NK-92 treated with Interleukin-12 subunit alpha and Interleukin-12 subunit beta, amount 100 ng/mL, for 24 hours (cell line): ENCODE measurements at places on chromosomes 2 and 18.

DNA sequence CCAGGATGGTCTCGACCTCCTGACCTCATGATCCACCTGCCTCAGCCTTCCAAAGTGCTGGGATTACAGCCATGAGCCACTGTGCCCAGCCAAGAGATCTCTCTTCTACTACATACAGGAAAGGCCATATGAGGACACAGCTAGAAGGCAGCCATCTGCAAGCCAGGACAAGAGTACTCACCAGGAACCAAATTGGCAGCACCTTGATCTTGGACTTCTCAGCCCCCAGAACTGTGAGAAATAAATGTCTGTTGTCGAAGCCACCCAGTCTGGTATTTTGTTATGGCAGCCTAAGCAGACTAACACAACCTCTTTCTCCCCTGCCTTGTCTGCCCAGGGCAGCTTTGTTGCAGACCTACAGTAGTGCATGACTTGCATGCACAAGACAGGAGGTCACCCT, 211.3 kb upstream of the HAAO start:
- no peak for DNase-seq

DNA sequence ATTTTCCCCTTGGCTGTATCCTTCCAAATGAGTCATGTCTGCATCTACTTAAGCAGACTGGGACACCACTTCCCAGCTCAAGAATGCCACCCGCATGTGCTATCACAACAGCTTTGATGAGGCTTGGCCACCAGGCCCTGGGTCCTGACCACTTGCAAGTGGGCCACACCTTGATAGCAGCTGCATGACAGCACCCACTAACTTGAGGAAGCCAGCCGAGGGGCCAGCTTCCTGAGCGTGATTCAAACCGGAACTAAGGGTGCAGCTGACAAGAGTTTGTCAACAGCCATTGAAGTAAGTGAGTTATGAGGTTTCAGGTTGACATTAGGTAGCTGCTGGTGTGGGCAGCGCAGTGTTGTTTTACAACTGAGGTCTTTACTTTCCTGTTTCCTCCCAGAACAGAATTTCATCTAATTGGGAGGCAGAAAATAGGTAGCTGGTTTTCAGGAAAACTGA, 54.4 kb downstream of the EPHA4 start:
- DNase-seq, result peak; percentile 26

- no peak for DNase-seq
These were observed 87.5 kb downstream of the SATB2 start for GRCh38 chr2:199370150-199370780.

GRCh38 chr2:159960414-159960813, 102.0 kb downstream of the PLA2R1 start:
- DNase-seq, result no peak

DNA sequence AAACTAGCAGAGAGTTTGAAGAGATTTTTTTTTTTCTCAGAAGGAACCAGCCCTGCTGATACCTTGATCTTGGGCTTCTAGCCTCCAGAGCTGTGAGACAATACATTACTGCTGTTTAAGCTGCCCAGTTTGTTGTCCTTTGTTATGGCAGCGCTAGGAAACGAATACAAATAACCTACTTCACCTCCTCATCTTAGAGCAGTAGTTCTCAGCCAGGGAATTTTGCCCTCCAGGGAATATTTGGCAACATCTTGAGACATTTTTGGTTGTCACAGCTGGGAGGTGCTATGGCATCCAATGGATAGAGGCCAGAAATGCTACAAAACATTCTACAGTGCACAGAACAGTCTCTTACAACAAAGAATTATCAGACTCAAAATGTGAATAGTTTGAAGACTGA, 43.9 kb upstream of the BCL11A start:
- no peak for DNase-seq

DNA sequence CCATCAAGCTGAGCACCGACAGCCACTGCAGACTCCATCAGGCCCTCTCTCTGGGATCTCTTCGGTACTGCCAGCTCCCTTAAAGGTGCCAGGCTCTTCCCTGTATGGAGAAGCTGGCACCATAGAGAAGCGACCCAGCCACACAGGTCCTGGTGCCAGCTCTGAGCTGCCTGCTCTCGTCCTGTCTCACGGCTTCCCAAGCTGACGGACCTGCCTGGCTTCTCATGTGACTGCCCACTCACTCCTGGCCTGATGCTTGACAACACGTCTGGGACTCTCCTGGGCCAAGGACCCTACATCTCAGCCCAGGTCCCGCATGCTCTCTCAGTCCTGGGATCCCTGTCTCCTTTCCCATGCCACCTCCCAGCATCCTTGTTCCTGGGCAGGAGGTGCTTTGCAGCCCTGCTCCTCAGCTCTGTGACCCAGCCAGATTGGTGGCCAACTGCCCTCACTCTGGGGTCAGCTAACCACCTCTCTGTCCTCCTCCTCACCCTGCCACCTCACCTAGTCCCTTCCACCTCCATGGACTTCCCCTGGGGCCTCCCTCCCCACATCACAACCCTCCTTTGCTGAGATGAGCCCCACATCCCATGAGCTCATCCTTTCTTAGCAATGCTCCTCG, 12.5 kb upstream of the ATOH8 start:
- no peak for DNase-seq

GRCh38 chr18:36711813-36712444, 116.9 kb downstream of the TPGS2 start:
- no peak for DNase-seq

DNA sequence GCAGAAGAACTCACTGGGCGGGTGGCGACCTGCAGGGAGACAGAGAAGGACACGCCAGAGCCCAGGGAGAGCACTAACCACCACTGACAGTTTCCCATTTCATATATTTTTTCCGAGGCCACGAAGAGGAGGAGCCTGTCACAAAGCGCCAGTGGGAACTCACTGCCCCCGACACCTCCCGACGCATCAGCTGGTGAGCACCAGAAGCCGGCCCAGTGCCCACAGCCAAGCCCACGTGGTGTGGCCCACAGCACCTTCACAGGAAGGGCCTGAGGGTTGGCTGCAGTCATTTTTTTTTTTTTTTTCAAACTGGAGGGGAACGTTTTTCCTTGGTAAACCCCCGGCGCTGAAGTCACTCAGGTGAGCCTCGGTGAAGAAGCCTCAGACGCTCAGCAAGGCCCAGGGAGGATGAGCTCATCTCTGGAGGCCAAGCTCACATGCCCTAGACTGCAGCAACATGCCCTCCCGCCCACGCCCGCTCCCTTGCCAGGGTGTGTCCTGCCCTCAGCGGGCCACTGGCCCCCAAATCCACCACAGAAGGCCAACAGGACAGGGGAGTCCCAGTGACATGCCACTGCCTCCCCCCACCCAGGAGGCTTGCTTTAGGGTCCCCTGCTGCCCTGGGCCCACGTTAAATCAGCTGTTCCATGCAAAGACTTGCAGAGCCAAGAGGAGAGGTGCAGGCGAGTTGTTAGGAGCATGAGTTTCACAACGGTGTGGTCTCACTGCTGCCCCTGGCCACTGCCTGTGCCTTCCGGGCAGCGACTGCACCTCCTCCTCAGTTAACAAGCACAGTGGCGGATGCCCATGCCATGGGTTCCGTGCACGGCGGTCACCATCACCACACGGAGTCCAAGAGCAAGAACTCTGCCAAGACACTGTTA, 68.1 kb downstream of the PARD6G start:
- no peak for DNase-seq

DNA sequence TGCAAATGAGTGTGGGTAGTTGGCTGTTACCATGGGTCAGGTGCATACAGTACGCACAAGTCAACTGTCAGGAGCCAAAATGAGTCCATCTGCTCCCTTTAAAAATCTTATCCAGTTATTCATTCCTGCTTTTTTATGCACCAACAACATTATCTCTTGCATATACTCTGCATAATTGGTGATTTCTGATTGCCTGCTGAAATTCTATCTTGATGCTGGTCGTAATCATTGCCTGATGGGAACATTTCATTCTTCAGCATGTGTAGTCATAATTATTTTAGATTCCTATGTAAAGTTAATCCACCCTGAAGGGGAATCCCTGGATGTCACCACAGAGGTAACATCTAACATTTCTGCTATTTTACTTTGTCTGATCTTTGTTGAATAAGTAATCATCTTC, 102.2 kb upstream of the RND3 start:
- no peak for DNase-seq

GRCh38 chr2:236393581-236393980, 129.4 kb upstream of the ASB18 start:
- DNase-seq, result no peak

- no peak for DNase-seq
These were observed 64.0 kb upstream of the B3GNT7 start for GRCh38 chr2:231331533-231331932.

GRCh38 chr2:28598484-28598883, 102.6 kb downstream of the PLB1 start:
- DNase-seq, result no peak
